ENCODE measurements at places on chromosomes 12 and 14. TPM values are rescaled to one million over a fixed set of nuclear protein-coding genes. Genes with fewer than 3 reads are reported as not detected.

GRCh38 chr14:89374908-89375307 is 42.1 kb downstream of the FOXN3 start:
- no peak for DNase-seq

DNA sequence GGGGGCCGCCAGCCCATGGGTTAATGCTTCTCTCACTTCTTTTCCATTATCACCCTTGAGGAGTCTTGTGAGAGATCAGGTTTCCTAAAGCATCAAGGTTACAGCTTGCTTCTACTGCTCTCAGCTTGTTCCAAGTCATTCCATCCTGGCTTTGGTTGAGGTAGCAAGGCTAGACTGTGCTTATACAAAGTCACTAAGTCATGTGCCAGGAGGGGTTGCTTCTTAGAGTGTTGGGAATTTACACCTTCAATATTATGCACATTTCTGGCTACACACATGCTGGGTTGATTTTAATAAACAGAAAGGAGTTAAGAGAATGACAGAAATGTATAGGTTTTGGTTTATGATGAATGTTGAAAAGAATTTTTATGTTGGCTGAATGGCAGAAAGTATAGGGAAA is 21.8 kb downstream of the IFT43 start:
- no peak for DNase-seq

DNA sequence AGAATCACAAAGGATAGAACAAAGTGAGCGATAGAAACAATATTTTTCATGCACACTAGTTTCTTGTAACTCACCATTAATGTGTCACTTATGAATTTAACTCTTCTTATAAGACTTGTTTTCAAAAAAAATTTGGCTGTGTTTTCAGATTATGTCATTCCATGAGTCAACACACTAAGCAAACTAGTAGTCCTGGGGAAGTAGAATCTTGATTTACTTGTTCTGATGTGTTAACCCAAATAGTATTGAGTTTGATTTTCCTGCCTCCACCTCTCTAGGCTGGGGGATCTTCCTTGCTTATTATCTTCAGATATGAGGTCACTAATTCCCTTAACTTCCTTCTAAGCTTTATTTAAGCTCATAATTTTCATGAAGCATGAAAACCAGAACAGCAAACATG is 151.0 kb upstream of the SEL1L start:
- no peak for DNase-seq

DNA sequence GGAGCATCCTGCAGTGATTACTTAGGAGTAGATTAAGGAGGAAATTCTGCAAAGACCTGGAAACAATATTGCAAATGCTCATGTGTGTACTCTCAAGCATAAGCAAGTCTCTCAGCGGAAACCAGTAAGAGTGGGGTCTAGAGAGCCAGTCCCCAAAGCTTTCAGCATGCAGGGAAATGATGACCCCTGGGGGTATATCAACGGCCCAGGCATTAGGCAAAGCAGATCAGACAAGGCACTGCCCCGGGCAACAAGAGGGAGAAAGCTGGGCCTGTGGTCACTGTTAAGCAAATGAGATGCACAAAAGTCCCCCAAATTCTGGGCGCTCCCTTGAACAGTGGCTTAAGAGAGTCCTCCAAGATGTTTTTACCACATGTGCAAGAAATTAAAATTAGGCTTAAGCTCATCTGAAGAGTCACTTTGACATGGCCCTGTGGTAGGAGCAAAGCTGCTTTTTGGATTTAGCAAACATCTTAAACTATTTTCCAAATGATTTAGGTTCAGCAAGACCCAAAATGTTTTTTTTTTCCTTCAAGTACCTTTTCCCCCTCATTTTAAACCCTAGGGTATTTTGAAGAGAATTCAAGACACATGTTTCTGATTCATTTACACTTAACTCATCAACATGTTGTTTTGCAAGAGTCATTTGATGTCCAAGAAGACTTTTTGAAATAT is 457.1 kb upstream of the TBX3 start:
- DNase-seq = no peak

The ASPG gene
- total RNA-seq = 32.2 TPM
